ENCODE measurements at places on chromosomes 7 and 10.
A peak's percentile ranks its signal among the peaks of the same experiment; 100 is the strongest.

- DNase-seq = no peak
These were observed 9.9 kb downstream of the FAM131B start for GRCh38 chr7:143352531-143353002.

GRCh38 chr10:123425680-123426079 lies 240.5 kb upstream of the GPR26 start:
- no peak for DNase-seq

GRCh38 chr10:1809139-1809741 lies 71.9 kb upstream of the ADARB2 start:
- peak; percentile 1 for DNase-seq

GRCh38 chr7:42930889-42931288 lies 1.1 kb downstream of the PSMA2 start:
- no peak for DNase-seq

- peak; percentile 90 for DNase-seq
These were observed at the start of gene SVIL for GRCh38 chr10:29634764-29635625. Gene SVIL (minus strand): TSS chr10:29634971. CDS start chr10:29555058, 79,913 bp downstream.

DNA sequence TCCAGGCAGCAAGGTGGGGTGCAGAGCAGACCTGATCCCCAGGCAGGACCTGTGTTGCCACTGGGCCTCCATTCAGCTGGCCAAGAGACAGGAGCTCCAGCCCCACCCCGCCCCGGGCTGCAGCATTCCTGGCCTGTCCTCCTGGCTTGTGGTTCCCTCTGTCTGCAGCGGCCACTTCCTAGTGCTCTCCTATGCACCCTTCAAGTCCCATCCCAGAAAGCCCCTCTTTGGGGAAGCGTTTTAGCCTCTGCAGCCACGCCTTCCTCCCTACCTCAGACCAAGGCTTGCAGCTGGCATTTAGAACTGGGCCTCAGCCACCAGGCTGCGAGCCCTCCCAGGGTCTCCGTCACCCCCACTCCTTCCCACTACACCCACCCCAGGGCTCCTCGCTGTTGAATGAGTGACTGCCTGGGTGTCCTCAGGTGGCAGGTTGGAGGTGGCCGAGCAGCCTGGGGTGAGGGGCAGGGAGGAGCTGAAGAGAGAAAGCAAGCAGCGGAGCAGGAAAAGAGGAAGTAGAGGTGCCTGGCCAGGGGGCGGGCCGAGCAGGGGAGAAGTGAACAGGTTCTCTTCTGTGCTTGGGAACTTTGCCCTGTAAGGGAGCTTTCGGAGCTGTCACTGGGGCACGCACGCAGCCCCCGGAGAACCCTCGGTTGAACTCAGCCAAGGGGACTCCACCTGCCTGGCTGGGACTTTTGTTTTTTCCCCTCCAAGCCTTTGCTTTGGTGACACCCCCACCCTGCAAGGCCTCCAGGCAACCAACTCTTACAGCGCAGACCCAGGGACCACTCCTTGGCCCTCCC lies 109.1 kb upstream of the TNRC18 start:
- no peak for DNase-seq

GRCh38 chr10:37263304-37263703 lies 137.9 kb downstream of the ANKRD30A start:
- DNase-seq = no peak

DNA sequence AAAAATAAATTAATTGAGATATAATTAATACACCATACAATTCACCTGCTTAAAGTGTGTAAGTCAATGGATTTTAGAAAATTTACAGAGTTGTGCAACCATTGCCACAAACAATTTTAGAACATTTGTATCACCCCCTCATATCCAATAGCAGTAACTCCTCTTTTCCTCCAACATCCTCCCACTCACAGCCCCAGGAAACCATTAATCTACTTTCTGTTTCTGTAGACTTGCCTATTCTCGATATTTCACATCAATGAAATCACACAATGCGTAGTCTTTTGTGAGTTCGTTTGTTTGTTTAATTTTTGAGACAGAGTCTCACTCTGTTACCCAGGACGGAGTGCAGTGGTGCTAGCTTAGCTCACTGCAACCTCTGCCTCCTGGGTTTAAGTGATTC lies 13.7 kb upstream of the HERC4 start:
- no peak for DNase-seq

DNA sequence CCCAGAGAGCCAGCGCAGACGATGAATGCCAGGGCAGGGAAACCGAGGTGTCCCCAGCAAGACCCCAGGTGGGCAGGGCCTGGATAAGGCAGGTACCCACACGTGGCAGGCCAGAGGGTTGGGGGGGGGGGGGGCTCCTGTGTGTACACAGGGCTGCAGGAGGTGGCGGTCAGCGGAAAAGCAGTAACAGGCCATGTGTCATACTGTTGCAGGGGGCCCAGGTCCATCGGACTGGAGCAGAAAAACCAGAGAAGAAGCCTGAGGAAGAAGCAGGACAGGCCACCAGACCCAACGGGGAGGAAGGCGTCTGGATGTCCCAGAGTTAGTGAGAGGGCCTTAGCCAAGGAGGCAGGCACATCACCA lies 116.3 kb downstream of the MAD1L1 start:
- DNase-seq = no peak

DNA sequence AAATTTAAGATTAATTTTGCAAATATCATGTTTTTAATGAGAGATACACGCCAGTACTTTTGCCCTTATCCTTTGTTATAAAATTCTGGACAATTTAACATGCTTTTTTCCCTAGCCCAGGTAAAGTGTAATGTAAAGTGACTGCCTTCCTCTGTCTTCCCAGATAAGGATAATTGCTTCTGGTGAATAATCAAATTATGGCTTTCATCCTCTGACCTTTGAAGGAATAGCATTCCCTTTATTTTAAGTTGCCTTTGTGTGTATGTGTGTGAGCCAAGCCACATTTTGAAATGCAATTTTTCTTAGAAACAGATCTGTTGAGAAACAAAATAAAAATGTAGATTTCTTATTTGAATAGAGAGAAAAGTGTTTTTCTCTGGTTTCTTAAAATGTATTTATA lies 107.5 kb downstream of the ADAM22 start:
- no peak for DNase-seq

- no peak for DNase-seq
These were observed 11.2 kb upstream of the CRYGN start for GRCh38 chr7:151451156-151451555.

GRCh38 chr7:32500922-32501341 lies 5.6 kb downstream of the AVL9 start:
- DNase-seq = no peak

DNA sequence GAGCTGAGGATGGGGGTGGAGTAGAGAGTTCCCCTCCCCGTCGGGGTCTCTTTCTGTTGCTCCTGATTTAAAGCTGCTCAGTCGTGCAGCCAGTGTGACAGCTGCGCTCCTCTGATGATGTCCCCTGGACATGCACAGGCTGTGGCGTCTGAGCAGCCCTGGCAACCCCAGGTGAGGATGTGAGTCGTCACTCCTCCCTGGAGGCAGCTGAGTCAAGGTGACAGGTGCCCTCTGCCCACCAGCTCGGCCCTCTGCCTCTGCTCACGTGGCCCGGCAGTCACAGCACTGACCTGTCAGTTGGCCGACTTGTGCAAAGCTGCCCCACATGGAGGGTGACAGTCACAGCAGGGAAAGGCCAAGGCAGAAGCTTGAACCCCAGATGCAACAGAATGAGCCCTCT lies 33.9 kb downstream of the ANXA8 start:
- no peak for DNase-seq

- peak; percentile 73 for DNase-seq
These were observed 74.8 kb downstream of the ZRANB1 start for GRCh38 chr10:125016611-125017202.

GRCh38 chr7:35465791-35466336 lies 212.0 kb upstream of the TBX20 start:
- DNase-seq = no peak

DNA sequence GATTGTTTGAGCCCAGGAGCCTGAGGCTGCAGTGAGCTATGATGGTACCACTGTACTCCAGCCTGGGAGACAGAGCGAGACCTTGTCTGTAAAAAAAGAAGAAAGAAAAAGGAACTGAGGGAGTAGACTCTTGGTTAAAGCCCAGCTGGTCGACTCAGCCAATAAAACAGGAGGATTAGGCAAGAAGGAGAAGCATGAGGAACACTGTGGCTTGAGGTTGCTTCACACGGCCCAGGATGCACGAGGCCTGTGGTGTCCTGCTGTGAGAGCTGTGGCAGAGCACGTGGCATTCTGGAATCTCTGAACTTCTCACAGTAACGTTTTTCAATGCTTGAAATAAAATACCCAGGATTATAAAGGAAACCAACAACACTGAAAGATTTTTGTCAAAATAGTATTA lies 93.3 kb downstream of the CUL2 start:
- DNase-seq = no peak

- no peak for DNase-seq
These were observed 96.5 kb upstream of the MACROH2A2 start for GRCh38 chr10:69955897-69956740.

DNA sequence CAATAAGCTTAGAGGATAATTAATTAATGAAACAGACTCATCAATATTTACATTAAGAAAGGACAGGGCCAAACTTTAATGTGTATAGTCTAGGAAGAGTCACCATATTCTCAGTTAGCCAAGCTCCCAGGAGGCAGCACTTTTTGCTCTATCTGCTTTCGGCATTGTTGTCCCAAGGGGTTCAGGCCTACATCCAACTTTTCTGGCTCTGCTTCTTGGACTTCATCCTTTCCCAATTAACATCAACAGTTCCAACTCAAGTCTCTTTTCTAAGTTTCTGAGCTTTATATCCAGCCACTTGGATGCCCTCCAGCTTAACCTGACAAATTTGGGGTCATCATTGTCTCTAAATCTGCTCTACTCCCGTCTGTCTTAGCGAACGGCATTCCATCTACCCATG lies 42.8 kb downstream of the GLI3 start:
- no peak for DNase-seq

DNA sequence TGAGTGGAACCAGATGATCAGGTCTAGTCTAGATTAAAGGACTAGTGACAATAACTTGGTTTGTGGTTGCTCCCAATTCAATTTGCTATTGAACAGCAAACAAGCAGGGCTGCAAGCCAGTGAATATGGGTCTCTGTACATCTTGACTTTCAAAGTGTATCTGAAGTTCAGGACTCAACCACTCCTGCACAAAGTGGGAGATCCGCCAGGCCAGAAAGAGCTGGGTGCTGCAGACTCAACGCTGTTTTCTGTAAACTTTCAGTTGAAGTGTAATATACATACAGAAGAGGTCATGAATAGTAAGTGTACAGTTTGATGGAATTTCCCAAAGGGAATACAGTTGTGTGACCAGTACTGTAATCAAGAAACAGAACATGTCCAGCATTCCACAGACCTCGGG lies 416.6 kb downstream of the RPS24 start:
- DNase-seq = no peak

GRCh38 chr10:96097865-96098264 lies 32.2 kb upstream of the ZNF518A start:
- no peak for DNase-seq

GRCh38 chr10:35890676-35891495 lies 248.8 kb upstream of the FZD8 start:
- DNase-seq = no peak
